ENCODE measurements at places on chromosomes 5 and 9.

- H3K4me3 ChIP-seq = no peak overlapping the region
- H3K36me3 ChIP-seq = 0 out of 2 replicates have a peak, but pooled peaks cover 2% of the 10 kb centered on the region
- peaks cover 21% of the 10 kb centered on the region for H3K4me1 ChIP-seq
- H3K27me3 ChIP-seq = no peaks in the 10 kb centered on the region
- no peak overlapping the region for H3K27ac ChIP-seq
Observed at GRCh38 chr5:95738072-95738471, 6.9 kb downstream of the RHOBTB3 start.

GRCh38 chr5:72463449-72464052, 43.7 kb downstream of the ZNF366 start:
- H3K27ac ChIP-seq = no peak overlapping the region
- no peaks in the 10 kb centered on the region for H3K27me3 ChIP-seq
- H3K4me3 ChIP-seq = no peak overlapping the region
- no peaks in the 10 kb centered on the region for H3K36me3 ChIP-seq

DNA sequence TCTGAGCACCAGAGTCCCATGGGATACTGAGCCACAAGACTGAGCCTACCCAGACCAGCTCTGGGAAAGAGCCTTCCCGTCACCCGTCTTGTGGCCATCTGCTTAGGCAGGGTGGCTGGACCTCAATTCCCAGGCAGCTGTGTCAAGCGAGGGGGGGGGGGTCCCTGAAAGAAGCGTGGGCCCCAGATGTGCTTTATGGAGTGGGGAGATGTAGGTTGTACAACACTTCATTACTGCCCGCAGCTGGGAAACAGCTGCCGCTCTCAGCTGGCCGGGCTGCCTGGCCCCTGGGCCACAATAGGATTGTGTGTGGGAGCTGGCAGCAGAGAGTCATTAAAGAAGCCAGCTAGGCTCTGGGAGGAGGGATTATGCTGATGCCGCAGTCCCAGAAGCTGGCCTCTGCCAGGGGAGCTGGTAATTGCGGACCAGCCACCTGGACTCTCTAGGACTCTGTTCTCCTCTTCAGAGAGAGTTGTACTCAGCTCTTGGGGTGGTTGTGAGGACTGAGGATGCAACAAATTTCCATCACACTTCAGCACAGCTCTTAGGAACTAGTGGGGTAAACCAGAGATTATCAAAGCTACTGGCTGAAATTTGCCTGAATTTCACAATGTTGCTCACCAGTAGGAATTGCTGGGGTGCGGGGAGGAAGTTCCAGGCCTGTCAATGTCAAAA, 145.4 kb downstream of the GADD45G start:
- H3K27me3 ChIP-seq = no peaks in the 10 kb centered on the region
- no peaks in the 10 kb centered on the region for H3K36me3 ChIP-seq
- no peak overlapping the region for H3K27ac ChIP-seq
- H3K4me1 ChIP-seq = no peaks in the 10 kb centered on the region
- H3K4me3 ChIP-seq = no peak overlapping the region

DNA sequence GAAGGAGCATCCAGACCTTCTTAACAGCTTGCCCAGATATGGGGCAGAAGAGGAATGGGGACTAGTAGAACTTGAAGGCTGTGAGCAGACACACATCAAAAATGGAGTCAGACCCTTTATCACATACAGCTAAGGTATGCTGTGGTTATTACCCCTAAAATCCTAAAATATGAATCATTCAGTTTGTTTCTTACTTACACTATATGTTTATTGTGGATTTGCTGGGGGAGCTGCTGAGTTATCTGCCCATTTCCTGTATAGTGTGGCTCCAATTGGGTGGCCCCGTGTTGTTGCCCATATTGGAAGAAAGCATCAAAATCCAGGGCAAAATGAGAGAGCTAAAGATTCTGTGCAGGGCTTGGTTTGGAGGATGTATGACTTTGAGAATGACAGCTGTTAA, 56.9 kb downstream of the AP3S1 start:
- H3K4me1 ChIP-seq = no peaks in the 10 kb centered on the region
- H3K27ac ChIP-seq = no peak overlapping the region
- DNase-seq = no peak

DNA sequence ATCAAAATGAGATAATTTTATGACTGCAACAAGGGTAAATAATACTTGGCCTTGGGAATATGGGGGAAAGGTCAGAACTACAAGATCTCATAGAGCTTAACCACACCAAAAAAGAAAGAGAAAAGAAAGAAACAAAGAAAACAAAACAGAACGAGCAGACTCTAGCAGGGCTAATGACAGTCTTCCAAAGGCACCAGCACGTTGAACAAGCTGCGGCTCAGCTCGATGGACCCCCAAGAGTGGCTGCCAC, 689 bp downstream of the AK3 start:
- DNase-seq = no peak
- no peaks in the 10 kb centered on the region for H3K27me3 ChIP-seq
- peaks cover 5% of the 10 kb centered on the region for H3K36me3 ChIP-seq
- H3K4me1 ChIP-seq = no peaks in the 10 kb centered on the region
- peak overlapping the region; percentile 69 for H3K27ac ChIP-seq

DNA sequence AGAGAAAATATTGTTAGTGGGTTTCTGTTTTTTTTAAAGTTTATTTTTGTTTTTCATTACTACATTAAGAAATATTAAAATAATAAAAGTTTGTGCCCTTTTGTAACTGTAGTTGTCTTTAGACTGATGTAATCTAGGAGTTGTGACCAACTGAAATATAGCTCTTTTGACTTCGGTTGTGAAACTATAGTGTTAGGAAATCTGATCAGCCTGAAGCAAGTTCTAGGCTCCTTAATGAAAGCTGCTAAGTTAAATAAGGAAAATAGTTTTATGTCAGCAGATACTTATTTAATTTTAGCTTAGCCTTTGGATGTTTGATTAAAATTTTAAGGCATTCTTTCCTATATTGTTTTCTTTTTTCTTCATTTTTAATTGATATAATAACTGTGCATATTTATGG, 14.2 kb downstream of the AP3S1 start:
- DNase-seq = no peak
- no peak overlapping the region for H3K27ac ChIP-seq
- no peak overlapping the region for H3K4me3 ChIP-seq
- H3K4me1 ChIP-seq = peaks cover 10% of the 10 kb centered on the region

DNA sequence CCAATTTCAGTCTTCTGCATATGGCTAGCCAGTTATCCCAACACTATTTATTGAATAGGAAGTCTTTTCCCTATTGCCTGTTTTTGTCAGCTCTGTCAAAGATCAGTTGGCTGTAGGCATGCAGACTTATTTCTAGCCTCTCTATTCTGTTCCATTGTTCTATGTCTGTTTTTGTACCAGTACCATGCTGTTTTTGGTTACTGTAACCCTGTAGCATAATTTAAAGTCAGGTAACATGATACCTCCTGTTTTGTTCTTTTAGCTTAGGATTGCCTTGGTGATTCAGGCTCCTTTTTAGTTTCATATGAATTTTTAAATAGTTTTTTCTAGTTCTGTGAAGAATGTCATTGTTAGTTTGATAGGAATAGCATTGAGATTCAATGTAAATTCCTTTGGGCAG, 104.9 kb upstream of the SLCO6A1 start:
- H3K4me1 ChIP-seq = no peaks in the 10 kb centered on the region
- H3K36me3 ChIP-seq = no peaks in the 10 kb centered on the region
- H3K4me3 ChIP-seq = no peak overlapping the region
- H3K27me3 ChIP-seq = no peaks in the 10 kb centered on the region
- no peak for DNase-seq

- H3K27me3 ChIP-seq = no peaks in the 10 kb centered on the region
- no peaks in the 10 kb centered on the region for H3K4me1 ChIP-seq
- H3K36me3 ChIP-seq = no peaks in the 10 kb centered on the region
- H3K27ac ChIP-seq = no peak overlapping the region
- no peak for DNase-seq
- no peak overlapping the region for H3K4me3 ChIP-seq
Observed at GRCh38 chr5:28544501-28544900, 1506.1 kb upstream of the CDH9 start.

DNA sequence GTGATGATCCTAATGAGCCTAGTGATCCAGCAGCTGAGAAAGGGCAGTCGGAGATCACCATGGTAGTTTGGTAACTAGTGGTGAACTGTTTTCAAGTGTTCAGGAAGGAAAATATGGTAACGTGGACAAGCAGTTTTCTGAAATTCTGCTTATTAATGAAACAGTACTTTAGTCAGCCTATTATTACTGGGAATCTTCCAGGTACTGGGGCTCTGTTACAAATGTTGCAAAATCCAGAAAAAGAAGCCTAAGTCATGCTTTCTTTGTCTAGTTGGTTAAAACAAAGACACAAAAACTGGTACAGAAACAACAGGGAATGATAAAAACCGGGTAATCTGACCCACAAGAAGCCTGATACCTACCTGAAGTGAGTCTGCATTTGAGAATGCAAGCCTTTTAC, 18.2 kb downstream of the TTC23L start:
- H3K4me1 ChIP-seq = no peaks in the 10 kb centered on the region
- H3K36me3 ChIP-seq = no peaks in the 10 kb centered on the region
- H3K4me3 ChIP-seq = no peak overlapping the region
- H3K27me3 ChIP-seq = peaks cover 4% of the 10 kb centered on the region
- no peak overlapping the region for H3K27ac ChIP-seq

GRCh38 chr5:28077291-28078240, 1039.2 kb upstream of the CDH9 start:
- no peaks in the 10 kb centered on the region for H3K27me3 ChIP-seq
- H3K27ac ChIP-seq = no peak overlapping the region
- DNase-seq = no peak
- no peak overlapping the region for H3K4me3 ChIP-seq
- H3K36me3 ChIP-seq = no peaks in the 10 kb centered on the region
- no peaks in the 10 kb centered on the region for H3K4me1 ChIP-seq

DNA sequence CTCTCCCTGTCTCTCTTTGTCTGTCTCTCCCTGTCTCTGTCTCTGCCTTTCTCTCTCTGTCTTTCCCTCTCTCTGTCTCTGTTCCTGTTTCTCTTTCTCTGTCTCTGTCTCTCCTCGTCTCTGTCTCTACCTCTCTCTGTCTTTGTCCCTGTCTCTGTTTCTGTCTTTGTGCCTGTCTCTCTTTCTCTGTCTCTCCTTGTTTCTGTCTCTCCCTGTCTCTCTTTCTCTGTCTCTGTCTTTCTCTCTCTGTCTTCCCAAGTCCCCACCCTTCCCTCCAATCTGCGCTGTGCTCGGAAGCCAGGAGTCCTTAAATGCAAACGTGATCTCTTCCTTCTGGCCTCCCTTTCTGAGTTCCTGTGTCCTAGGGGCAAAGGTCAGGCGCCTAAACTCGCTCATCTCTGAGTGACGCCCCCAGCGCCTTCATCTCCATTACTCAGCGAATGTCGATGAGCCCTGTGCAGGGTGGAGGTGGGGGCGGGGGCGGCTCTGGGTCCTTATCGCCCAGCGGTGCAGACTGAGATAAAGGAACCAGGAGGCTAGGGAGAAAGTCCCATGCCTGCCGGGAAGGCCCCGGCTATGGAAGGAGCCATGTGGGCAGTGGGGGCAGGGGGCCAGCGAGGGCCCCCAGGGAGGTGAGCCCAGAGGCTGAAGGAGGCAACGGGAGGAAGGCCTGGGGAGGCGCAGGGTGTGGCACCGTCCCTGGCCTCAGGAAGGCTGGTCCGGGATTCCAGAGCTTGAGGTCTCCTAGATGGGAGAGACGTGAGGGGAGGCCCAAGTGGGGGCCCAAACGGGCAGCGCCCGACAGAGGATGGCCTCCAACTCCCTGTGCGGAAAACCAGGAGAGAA, 1.5 kb upstream of the SLC6A19 start:
- H3K36me3 ChIP-seq = no peaks in the 10 kb centered on the region
- H3K27me3 ChIP-seq = no peaks in the 10 kb centered on the region
- peaks cover 4% of the 10 kb centered on the region for H3K4me1 ChIP-seq
- no peak overlapping the region for H3K4me3 ChIP-seq
- DNase-seq = no peak

- H3K27ac ChIP-seq = no peak overlapping the region
- H3K4me3 ChIP-seq = no peak overlapping the region
- no peaks in the 10 kb centered on the region for H3K27me3 ChIP-seq
- DNase-seq = no peak
- no peaks in the 10 kb centered on the region for H3K36me3 ChIP-seq
Observed at GRCh38 chr5:139495638-139496435, 13.3 kb upstream of the STING1 start.

GRCh38 chr5:2009986-2010914, 127.5 kb upstream of the IRX4 start:
- peaks cover 6% of the 10 kb centered on the region for H3K27me3 ChIP-seq
- DNase-seq = no peak
- no peak overlapping the region for H3K27ac ChIP-seq
- no peaks in the 10 kb centered on the region for H3K36me3 ChIP-seq
